T-helper 17 cell (primary cell): ENCODE measurements at places on chromosomes 6 and 20.

DNA sequence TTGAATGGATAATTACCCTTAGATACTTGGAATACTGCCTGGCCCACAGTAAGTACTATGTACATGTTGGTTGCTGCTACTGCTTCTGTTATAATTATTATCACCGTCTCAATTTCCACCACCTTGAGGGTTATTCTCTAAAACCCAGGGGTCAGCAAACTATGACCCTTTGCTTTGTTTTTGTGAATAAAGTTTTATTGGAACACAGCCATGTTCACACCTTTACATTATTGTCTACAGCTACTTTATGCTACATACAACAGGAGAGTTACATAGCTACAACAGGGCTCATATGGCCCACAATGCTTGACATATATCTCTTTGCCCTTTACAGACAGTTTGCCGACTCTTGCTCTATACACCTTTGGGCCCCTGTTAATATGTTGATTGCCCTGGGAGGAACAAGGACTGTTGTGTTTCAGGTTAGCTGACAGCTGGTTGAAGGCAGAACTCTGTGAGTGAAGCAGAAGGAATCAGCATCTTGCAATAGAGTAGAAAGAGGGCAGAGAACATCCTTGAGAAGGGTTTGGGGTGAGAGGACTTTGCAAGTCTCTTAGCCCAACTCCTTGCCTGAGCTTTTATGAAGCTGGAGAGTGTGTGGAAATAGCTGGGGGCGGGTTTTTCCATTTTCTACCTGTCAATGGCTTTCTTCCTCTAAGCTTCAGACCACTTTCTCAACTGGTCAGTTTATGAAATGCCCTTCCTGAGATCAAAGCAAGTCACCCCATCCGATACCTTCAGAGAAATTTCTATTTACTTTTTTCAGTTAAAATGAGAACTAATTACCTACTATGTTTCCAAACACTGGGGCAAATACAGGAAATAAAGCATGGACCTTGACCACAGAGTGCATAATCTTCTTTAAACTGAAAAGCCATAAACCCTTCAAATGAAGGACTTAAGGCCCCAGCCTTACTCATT is 3.5 kb upstream of the MEP1A start:
- DNase-seq: no peak

GRCh38 chr6:103516336-103516735 is 1343.4 kb downstream of the HACE1 start:
- no peak for DNase-seq

GRCh38 chr20:33602826-33603590 is 59.1 kb upstream of the C20orf144 start:
- no peak for DNase-seq

GRCh38 chr6:65776332-65776731 is 69.3 kb upstream of the EYS start:
- no peak for DNase-seq

DNA sequence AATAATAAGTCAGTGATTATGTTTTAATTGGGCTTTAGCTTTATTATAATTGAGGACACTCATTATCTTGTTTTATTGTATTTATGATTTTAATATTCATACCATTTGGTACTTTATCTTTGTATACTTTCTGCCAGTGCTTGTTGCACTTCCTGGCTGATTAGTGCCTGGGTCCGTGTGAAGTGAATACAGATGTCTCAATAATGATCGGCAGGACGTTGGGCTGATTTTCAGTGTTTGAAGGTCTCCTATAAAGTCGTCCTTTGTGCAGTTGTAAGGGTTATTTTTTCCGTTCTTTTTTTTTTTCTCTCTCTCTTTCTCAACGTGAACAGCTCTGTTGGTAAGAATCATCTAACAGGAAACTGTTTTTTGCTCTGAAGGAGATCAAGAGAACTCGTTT is 450.0 kb upstream of the POU3F2 start:
- no peak for DNase-seq

- no peak for DNase-seq
Measured at GRCh38 chr6:109008054-109008453, 86.6 kb downstream of the SESN1 start.

GRCh38 chr20:57450931-57451330 is 59.7 kb downstream of the RBM38 start:
- no peak for DNase-seq

GRCh38 chr6:28218312-28219248 is 6.5 kb upstream of the ZSCAN9 start:
- no peak for DNase-seq

DNA sequence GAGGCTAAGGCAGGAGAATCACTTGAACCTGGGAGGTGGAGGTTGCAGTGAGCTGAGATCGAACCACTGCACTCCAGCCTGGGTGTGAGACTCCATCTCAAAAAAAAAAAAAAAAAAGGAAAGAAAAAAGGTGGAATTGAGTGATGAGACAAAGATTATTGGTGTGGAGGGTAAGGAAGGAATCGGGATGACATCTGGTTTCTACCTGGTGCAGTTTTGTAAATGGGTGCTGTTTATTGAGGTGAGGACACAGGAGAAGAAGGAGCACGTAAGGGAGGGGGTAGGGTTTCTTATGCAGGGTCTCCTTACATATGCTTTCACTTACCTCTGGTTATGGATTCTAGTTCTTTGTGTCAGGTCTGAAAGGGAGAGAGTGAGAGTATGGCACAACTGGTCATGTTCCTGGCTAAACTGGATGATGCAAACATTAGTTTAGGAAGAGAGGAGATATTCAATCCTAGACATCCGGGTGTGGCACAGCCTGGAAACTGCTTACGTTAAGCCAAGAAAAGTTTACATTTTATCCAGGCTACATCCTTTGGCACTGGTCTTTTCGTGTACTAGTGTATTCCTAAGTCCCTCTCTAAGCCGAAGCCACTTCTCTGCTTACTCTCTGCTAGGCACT is 5.4 kb downstream of the RALY start:
- DNase-seq: no peak

DNA sequence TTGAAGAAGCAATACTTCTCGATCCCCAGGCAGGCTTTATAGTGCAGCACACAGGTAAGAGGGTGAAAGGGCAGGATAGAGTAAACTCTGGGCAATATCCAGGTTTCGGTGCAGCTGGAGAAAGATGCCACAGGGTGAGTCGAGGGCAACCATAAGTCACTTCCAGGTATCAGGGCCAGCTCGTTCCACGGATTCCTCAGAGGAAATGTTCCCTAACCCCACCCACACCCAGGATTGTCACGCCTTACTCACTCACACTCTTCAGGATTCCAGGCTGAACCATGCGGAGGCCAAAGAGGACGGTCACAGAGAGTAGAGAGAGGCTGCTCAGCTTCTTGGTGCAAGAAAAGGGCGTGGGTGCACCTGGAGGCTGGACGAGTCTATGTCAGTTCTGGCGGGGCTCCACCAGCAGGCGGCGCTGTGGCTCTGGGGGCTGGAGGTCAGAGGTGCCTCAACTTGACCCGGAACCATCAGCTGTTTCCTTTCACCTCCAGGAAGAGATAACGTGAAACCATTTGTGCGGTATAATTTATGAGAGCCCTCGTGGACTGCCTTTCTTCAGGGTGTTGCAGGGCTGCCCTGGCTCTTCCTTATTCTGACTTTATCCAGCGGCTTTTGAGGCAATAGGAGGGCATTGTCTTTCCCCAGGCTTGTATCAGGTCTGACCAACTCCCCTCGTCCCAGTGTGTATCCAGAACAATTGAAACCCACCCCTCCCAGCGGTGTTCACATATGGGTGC is 14.5 kb upstream of the WFDC12 start:
- peak; percentile 38 for DNase-seq

DNA sequence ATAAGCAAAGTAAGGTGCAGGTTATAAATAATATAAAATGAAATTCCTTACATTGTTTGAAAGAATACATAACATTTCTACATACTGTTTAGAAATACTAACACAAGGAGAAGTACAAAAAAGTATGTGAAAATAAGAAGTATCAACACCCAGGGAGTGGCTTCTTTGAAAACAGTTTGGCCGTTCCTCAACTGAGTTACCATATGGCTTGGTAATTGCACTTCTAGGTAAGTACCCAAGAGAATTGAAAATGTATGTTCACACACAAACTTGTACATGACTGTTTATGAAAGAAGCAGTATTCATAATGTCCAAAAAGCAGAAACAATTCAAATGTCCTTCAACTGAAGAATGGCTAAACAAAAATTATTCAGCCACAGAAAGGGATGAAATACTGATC is 30.7 kb downstream of the PAK5 start:
- DNase-seq: no peak

- DNase-seq: no peak
Measured at GRCh38 chr20:3749689-3750531, 17.4 kb downstream of the HSPA12B start.

DNA sequence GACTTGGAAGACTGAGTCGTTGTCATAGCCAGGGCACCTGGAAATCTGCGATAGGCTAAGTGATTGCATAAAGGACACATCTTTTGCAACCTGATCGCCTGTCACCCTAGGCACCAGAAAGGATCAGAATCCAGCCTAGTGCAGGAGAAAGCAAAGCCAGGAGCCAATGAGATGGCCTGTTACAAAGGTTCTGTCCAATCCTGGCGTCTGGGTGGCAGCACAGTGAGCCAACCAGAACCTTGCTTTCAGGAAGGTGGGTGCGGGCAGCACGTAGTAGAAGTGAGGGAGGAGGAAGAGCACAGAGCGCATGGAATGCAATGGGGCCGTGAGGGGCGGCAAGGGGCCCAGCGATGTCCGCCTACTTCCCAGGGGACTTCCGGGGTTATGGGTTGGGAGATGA is 120.4 kb upstream of the GGTLC1 start:
- no peak for DNase-seq

- no peak for DNase-seq
Measured at GRCh38 chr20:64049878-64050260, 430 bp upstream of the SOX18 start.

DNA sequence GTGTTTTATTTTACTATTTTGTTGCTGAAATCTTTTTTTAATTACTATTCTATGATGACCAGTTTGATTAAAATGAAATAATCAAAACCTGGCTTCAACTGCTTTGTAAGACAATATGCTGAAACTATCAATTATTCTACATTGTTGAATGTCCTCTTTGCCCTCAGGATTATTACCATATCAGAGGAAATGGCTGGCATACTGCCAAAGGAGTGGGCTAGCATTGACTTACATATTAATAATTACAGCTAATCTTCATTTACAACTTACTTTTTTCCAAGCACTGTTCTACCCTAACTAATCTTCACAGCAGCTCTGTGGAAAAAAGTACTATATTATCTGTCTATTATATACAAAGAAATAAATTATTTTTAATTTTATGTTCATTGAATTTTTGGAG is 560.5 kb downstream of the BCKDHB start:
- no peak for DNase-seq

DNA sequence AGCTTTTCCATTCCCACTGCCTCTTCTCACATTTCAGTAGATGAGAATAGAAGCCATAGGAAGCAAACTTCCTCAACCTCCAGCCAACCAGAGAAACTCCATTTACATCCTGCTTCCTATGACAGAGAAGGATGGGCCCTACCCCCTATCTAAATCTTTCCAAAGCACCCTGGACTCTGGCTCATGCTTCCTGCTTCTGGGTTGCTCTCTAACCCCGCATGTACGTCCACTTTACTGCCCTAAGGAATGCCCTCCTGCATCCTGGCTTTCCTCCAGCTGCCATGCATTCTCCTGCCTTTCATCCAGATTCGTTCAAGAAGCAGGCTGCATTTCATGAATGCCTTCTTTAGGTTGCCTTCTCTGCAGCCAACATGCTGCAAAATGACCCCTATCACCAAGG is 91.9 kb downstream of the FAM217A start:
- no peak for DNase-seq

- no peak for DNase-seq
Measured at GRCh38 chr6:47780510-47781356, 1.1 kb upstream of the OPN5 start.

DNA sequence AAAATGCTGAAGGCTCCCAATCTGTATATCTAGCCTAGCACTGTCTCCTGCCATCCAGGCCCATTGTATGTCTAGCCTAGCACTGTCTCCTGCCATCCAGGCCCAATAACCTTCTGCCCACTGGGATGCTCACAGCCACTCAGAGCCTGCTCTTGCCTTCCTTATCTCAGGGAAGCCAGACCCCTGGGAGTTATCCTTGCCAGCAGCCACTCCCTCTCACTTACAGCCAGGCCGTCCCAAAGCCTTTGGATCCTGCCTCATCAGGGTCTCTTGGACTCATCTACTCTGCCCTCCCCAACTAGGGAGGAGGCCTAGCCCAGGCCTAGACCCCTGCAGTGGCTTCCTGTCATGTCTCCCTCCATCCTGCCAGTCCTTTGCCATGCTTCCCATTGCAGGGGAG is 37.3 kb downstream of the KIF3B start:
- DNase-seq: no peak

- no peak for DNase-seq
Measured at GRCh38 chr20:21154692-21155091, 28.8 kb downstream of the KIZ start.

DNA sequence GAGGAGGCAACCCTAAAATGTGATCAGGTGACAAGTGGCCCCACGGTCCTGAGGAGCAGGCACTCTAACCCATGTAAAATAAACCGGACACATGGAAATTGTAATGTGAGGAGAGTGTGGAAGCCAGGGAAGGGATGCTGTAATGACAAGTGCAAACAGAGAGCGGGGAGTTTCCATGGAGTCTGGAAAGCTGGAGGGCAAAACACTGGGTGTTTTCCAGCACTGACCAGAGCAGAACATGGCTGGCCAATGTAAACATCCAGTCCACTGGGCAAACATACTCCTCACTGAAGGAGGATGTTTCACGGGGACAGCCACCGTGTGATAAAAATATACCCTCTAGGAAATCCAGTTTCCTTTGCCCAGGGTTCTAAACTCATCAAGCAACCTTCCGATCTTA is 219.0 kb upstream of the JARID2 start:
- DNase-seq: no peak

DNA sequence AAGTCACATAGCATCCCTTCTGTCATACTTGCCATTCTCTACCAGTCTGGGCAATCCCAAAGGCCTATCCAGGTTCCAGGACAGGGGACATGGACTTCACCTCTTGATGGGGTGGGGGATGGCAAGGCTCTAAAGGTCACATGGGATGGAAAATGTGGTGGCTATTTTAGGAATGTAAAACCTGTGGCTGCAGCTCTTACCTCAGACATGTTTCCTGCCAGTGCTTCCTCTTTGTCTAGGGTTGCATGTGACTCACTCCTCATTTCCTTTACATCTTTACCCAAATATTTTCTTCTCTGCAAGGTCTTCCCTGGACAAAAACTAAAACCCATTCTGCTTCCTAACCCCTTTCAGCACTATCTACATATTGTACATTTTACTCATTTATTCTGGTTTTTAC is 135.7 kb downstream of the BTBD3 start:
- DNase-seq: no peak

- no peak for DNase-seq
Measured at GRCh38 chr6:33316603-33317418, 733 bp downstream of the ZBTB22 start.

DNA sequence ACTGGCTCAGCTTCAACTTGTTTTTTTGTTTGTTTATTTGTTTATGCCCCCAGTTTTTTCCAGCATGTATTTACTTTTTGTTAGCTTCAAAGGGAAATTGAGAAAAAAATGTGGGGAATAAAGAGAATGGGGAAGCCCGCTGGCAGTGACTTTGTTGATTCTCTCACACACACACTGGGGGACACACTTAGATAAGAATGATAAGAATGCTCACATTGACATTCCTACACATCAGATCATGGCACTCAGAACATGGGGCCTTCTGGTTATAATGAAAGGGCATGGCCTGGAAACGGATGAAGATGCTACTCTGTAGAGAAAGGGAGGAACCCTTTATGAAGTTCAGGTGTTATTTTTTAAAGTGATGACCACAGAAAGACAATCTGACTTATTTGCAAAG is 15.6 kb upstream of the DAAM2 start:
- DNase-seq: no peak

GRCh38 chr20:13262671-13263360 is 41.7 kb downstream of the ISM1 start:
- DNase-seq: no peak

GRCh38 chr20:34445177-34446065 is 70.8 kb upstream of the DYNLRB1 start:
- no peak for DNase-seq
